ENCODE measurements at places on chromosomes 1 and 21. TPM values are rescaled to one million over a fixed set of nuclear protein-coding genes. Genes with fewer than 3 reads are reported as not detected.

DNA sequence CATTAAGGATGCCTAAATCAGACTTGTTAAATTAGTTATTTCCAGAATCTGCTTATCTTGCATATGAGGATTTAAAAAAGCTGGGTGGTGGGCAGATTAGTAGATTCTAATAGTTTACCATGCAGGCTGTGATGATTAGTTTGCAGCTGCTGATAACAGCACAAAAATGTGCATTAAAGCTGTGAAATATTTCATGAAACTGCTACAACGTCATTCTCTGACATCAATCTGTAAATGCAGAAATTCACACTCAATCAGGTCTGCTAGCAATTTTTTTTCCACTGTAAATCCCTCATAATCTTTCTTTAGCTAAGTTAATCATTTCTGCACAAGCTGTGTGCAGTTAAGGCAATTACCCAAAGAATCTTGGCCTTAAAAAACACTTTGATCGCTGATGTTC is 9.3 kb upstream of the RPE65 start:
- no peak for DNase-seq

- DNase-seq: no peak
These were observed 126.5 kb downstream of the RHOU start for GRCh38 chr1:228861832-228862180.

DNA sequence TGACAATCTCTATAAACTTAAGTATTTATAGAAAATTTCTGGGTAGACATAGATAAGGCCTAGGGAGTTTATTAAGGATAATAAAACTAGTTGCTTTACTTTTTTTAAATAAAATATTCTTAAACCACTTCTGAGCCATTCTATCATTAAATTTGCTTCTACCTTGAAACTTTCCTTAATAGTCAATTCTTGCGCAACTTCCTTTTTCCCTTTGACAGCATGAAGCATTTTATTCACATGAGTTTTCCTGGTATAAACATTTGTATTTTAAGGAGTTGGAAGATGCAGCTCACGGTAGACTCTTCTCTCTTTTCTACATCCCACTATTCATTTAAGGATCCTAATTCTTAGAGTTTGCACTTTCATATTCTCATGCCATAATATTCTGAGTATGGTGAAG is 75.8 kb upstream of the DPH5 start:
- no peak for DNase-seq

DNA sequence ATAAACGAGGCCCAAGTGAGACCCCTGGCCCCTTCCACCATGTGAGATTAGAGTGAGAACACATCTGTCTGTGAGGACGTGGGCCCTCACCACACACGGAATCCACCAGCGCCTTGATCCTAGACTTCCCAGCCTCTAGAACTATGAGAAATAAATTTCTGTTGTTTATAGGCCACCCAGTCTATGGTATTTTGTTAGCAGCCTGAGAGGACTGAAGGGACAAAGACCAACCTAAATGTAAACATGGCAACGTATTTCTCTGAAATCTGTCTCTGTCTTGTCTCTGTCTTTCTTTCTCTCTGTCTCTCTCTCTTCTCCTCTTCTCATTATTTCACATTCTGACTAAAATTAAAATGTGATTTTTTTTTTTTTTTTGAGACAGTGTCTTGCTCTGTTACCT is 15.6 kb upstream of the IFI44L start:
- no peak for DNase-seq

DNA sequence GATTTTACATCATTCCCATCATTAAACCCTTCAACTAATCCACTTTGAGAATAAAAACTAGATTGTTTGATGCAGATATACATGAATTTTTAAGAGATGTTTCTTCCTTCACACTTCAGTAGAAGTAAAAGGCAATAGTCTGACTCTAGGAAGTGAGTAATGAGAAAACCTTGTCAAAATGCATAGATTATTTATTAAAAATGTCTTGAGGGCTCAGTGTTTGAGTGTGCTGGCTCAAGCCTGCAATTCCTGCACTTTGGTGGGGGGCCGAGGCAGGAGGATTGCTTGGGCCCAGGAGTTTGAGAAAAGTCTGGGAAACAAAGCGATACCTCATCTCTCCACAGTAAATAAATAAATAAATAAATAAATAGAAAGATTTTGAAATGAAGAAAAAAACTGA is 177.1 kb downstream of the NEGR1 start:
- DNase-seq: no peak

GRCh38 chr1:103144681-103145080 is 36.4 kb upstream of the COL11A1 start:
- DNase-seq: no peak

DNA sequence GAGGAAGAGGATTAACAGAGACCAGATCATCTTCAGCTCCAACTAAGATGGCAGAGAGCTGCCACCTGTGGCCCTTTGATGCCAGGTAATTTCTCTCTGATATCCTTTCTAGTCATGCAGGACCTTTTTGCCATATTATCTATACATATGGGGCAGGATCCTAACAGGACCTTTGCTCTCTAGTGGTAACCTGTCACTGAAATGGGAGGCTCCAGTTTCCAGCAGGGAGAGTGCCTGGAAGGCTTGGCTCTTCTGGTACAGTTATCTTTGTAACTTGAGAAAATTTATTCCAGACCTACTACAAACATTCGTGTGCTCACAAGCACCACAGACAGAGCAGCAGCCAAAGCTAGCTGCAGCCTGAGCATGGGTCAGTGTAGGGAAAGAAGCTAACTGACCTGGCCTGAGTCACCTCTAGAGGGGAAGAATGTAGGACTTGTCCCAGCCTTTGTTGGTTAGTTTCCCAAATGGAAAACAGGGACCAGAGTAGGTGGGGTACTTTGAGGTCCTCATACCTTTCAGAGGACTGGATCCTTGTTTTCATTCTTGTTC is 86.5 kb upstream of the MACF1 start:
- no peak for DNase-seq

DNA sequence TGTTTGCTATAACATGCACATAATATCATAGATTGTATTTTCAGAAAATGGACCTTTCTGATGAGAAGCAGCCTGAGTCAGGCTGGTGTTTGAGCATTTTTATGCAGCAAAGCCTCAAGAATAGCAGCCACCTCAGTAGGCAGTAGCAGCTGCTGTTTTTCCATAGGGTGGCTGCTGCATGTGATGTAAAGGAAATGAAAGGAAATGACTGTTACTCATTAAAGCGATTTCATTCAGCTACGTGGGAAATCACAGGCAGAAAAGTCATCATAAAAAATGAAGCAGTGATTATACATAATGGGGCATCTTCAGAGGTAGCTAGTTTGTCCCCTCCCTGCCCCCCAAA is 110.4 kb downstream of the PATJ start:
- DNase-seq: no peak

- no peak for DNase-seq
These were observed 152.4 kb downstream of the GALNT2 start for GRCh38 chr1:230219174-230220067.

DNA sequence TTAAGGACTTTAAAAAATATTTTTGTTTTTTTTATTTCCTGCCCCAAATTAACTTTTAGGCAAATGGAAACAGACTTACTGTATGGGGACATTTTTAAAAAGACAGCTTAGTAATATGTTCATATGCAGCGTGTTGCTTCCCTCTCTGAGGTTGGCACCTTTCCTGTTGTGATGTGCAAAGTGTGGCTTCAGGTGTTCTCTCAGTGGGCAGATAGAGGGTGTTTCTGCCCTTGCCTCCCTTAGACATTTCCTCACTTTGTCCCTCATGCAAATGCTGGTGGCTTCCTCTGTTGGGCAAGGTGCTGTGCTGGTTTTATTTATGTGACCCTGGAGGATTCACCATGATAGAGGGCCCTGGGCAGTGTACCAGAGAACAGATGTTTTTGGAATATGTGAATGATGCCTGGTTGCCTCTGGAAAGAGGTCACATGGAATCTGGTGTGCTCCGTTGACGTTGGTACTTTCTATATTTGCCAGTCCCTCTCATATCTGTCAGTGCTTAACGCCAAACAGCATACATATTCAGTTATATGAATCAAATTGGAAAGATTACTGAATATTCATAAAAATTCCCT is 123.5 kb downstream of the PATJ start:
- no peak for DNase-seq

- DNase-seq: no peak
These were observed 19.7 kb upstream of the CCDC27 start for GRCh38 chr1:3732434-3733093.

DNA sequence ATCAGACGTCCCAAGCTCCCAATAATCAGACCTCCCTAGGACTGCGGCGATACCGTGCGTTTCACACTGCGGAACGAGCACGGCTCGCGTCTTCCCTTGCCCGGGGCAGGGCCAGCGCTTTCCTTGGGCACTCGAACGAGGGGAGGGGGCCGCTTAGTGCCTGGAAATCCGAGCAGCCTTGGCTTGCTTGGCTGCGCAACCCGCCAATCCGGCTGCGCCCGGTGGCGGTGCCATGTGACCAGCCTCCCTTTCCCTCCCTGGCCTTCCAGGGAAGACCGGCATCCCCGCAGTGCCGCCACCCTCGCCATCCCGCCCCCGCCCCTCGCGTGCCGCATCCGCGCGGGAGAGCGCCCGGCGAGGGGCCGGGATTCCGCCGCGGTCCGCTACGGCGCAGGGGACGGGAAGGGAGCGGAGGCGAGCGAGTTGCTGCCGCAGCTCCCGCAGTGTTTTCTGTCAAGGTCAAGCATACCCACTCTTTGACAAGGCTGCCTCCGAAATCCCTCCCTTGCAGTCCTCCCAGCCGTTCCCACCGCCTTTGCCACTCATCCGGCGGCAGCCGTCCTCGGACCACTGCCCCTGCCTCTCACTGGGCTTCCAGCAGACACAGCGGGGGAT is 8.3 kb upstream of the RNF19B start:
- DNase-seq: peak; percentile 88

DNA sequence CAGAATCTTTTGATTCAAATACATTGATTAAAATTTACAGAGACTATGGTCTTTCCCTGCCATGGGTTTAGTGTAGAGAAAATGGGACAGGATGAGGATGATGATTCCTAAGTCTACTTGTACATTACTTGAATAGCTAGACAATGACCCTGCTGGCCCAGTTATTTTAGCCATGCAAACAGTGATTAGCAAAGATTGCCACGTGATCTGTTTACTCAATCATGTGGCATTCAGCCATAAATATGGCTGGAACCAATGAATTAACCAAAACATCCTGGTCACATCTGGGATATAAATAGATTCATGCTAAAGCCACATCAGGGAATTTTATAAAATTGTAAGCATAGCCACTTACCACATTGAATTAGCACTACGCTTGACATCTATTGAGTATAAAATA is 167.3 kb downstream of the PBX1 start:
- DNase-seq: no peak

GRCh38 chr1:231037585-231038517 is 2.2 kb downstream of the FAM89A start:
- no peak for DNase-seq

GRCh38 chr1:155518484-155518883 is 44.1 kb downstream of the ASH1L start:
- no peak for DNase-seq

GRCh38 chr1:19254416-19254815 is 2.8 kb downstream of the MRTO4 start:
- DNase-seq: no peak

GRCh38 chr1:93993731-93994130 is 84.5 kb upstream of the GCLM start:
- DNase-seq: no peak

- no peak for DNase-seq
These were observed 502.2 kb downstream of the PLPP3 start for GRCh38 chr1:56077206-56077605.

ERICH3 gene
- not detected for total RNA-seq

LHX8 gene
- total RNA-seq: not detected

LORICRIN gene
- total RNA-seq: not detected

PRR9 gene
- total RNA-seq: not detected

FAM89A gene
- total RNA-seq: 181 TPM

S100A9 gene
- 892 TPM for total RNA-seq

CITED4 gene
- 20.6 TPM for total RNA-seq

CAPN8 gene
- total RNA-seq: not detected

HCRTR1 gene
- total RNA-seq: 0.39 TPM

CD1E gene
- total RNA-seq: not detected

Data from mesenteric fat pad (tissue), 1 donor.